ENCODE measurements at places on chromosomes 2 and 18. TPM values are rescaled to one million over a fixed set of nuclear protein-coding genes. Genes with fewer than 3 reads are reported as not detected.

Gene IL1B
- total RNA-seq = not detected

- DNase-seq = no peak
- no peaks in the 10 kb centered on the region for H3K36me3 ChIP-seq
- H3K27me3 ChIP-seq = no peaks in the 10 kb centered on the region
- no peak overlapping the region for H3K4me3 ChIP-seq
- no peaks in the 10 kb centered on the region for H3K4me1 ChIP-seq
These were observed 8.4 kb downstream of the SLC66A3 start for GRCh38 chr2:11163439-11164317.

Gene DIPK1C
- total RNA-seq = not detected

GRCh38 chr18:10377956-10378355, 76.5 kb upstream of the APCDD1 start:
- H3K36me3 ChIP-seq = no peaks in the 10 kb centered on the region
- H3K4me3 ChIP-seq = no peak overlapping the region
- H3K4me1 ChIP-seq = peaks cover 7% of the 10 kb centered on the region
- no peak overlapping the region for H3K27ac ChIP-seq

Gene TMEM237
- total RNA-seq = 23.5 TPM

GRCh38 chr2:2061091-2061696, 269.9 kb downstream of the MYT1L start:
- H3K4me1 ChIP-seq = no peaks in the 10 kb centered on the region
- no peaks in the 10 kb centered on the region for H3K36me3 ChIP-seq
- no peaks in the 10 kb centered on the region for H3K27me3 ChIP-seq
- H3K27ac ChIP-seq = no peak overlapping the region

GRCh38 chr2:26471766-26472706, 5.9 kb downstream of the OTOF start:
- H3K4me3 ChIP-seq = no peak overlapping the region
- no peaks in the 10 kb centered on the region for H3K36me3 ChIP-seq
- H3K27me3 ChIP-seq = no peaks in the 10 kb centered on the region
- DNase-seq = no peak
- H3K4me1 ChIP-seq = no peaks in the 10 kb centered on the region

Gene ASAP2
- total RNA-seq = 12.8 TPM

Gene STK17B
- total RNA-seq = 3.4 TPM

- no peak overlapping the region for H3K4me3 ChIP-seq
- DNase-seq = no peak
- H3K36me3 ChIP-seq = no peaks in the 10 kb centered on the region
- peaks cover 3% of the 10 kb centered on the region for H3K27me3 ChIP-seq
These were observed 193.2 kb downstream of the BCL2 start for GRCh38 chr18:63126134-63127069.

Gene SERPINB13
- not detected for total RNA-seq

Gene TTR
- total RNA-seq = 0.98 TPM

DNA sequence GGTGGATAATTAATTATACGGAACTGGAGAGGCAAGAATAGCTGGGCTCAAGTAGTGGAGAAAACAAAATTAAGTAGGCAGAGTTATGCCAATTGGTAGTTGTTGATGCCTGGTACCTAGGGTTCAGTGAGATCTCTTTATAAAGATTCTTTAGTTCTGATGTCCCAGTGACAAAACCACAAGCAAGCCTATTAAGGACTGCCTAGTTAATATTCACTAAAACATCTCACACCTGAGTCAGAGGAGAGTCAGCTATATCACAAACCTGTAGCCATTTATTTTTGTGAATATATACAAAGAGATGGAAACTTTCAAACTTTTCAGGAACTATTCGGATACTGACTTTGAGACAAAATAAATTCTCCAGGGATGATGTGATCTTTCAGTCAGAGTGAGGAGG, 213.9 kb upstream of the CYP26B1 start:
- H3K36me3 ChIP-seq = no peaks in the 10 kb centered on the region
- no peaks in the 10 kb centered on the region for H3K4me1 ChIP-seq
- no peak overlapping the region for H3K27ac ChIP-seq
- no peak overlapping the region for H3K4me3 ChIP-seq
- H3K27me3 ChIP-seq = no peaks in the 10 kb centered on the region

Gene PRKRA
- total RNA-seq = 63.2 TPM

- DNase-seq = no peak
- H3K27ac ChIP-seq = no peak overlapping the region
- H3K27me3 ChIP-seq = no peaks in the 10 kb centered on the region
- H3K4me1 ChIP-seq = no peaks in the 10 kb centered on the region
These were observed 1054.3 kb upstream of the SLC39A10 start for GRCh38 chr2:194602750-194603149.

Gene ATOH8
- 10.6 TPM for total RNA-seq

Gene PLEKHM3
- total RNA-seq = 7.7 TPM

Gene TTN
- total RNA-seq = 1,214 TPM

DNA sequence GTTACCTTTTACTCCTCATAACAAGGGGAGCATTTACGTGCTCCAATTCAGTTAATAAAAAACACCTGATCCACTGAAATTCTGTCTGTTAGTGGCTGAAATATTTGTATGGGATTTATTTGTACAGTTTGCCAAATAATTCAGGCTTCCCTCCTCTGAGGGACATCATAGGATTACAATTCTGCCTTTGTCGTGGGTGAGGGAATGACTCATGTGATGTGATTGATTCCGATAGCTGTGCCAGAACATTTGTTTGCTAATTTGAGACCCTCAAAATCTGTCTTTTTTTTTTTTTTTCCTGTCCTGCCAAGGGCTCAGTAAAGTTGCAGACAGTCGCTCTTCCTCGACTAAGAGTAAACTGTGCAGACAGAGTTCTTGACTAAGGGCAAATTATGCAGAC, 612.6 kb upstream of the CDH2 start:
- no peaks in the 10 kb centered on the region for H3K27me3 ChIP-seq
- no peak overlapping the region for H3K27ac ChIP-seq
- no peak overlapping the region for H3K4me3 ChIP-seq

- no peaks in the 10 kb centered on the region for H3K27me3 ChIP-seq
- H3K4me1 ChIP-seq = peaks cover 14% of the 10 kb centered on the region
- peak overlapping the region; percentile 3 for H3K27ac ChIP-seq
- peaks cover 3% of the 10 kb centered on the region for H3K36me3 ChIP-seq
These were observed 80.9 kb downstream of the MGAT5 start for GRCh38 chr2:134334542-134335353.

Gene CRYGD
- total RNA-seq = not detected

- H3K4me3 ChIP-seq = no peak overlapping the region
- H3K4me1 ChIP-seq = peaks cover 17% of the 10 kb centered on the region
- H3K27me3 ChIP-seq = no peaks in the 10 kb centered on the region
- H3K36me3 ChIP-seq = peaks cover 11% of the 10 kb centered on the region
- no peak overlapping the region for H3K27ac ChIP-seq
These were observed 105.1 kb upstream of the ITGB6 start for GRCh38 chr2:160305081-160305750.

Gene C2orf66
- not detected for total RNA-seq
